Suprapubic skin (tissue), 4 donors: ENCODE measurements at places on chromosomes 6 and 20.
A peak's percentile ranks its signal among the peaks of the same experiment; 100 is the strongest.

GRCh38 chr6:146526192-146526591 is 17.4 kb upstream of the RAB32 start:
- no peak overlapping the region for H3K27ac ChIP-seq
- no peaks in the 10 kb centered on the region for H3K4me1 ChIP-seq
- H3K36me3 ChIP-seq, result no peaks in the 10 kb centered on the region
- no peak overlapping the region for H3K4me3 ChIP-seq
- no peaks in the 10 kb centered on the region for H3K27me3 ChIP-seq

- H3K27ac ChIP-seq, result no peak overlapping the region
- no peak overlapping the region for H3K4me3 ChIP-seq
- H3K27me3 ChIP-seq, result peaks cover 7% of the 10 kb centered on the region
These were observed 47.4 kb downstream of the HLA-DPB1 start for GRCh38 chr6:33123181-33123580.

GRCh38 chr6:31815025-31815838 is at the start of the genes HSPA1A and HSPA1L:
HSPA1A (plus strand) TSS chr6:31815543; CDS start chr6:31815757, 214 bp downstream.
HSPA1L (minus strand) TSS chr6:31815283; CDS start chr6:31811972, 3,311 bp downstream.
- H3K4me1 ChIP-seq, result peaks cover 49% of the 10 kb centered on the region
- peak within 1 kb of the TSS; percentile 98 for H3K27ac ChIP-seq
- DNase-seq, result peak; percentile 98
- H3K27me3 ChIP-seq, result no peaks in the 10 kb centered on the region

DNA sequence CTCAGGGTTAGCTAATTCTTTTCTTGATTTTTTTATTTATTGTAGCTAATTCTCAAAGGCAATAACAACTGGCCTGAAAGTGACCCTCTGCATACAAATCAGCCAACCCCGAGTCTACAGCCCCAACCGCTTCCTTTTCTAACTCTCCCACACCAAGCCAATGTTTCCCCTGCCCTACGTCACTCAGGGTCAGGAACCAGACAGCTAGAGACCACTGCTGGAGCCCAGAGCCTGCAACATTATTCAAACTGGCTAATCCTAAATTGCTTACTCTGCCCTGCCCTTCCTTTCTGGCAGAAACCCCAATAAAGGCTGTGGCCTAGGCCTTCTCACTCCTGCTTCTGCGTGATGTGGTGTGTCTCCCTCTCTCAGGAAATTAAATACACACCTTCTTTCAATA is 320.7 kb downstream of the CBLN4 start:
- DNase-seq, result no peak
- no peaks in the 10 kb centered on the region for H3K27me3 ChIP-seq
- H3K4me3 ChIP-seq, result no peak overlapping the region
- H3K4me1 ChIP-seq, result no peaks in the 10 kb centered on the region

- no peak overlapping the region for H3K27ac ChIP-seq
- no peaks in the 10 kb centered on the region for H3K27me3 ChIP-seq
- no peaks in the 10 kb centered on the region for H3K4me1 ChIP-seq
- H3K36me3 ChIP-seq, result no peaks in the 10 kb centered on the region
- DNase-seq, result no peak
- no peak overlapping the region for H3K4me3 ChIP-seq
These were observed 211.3 kb downstream of the FARS2 start for GRCh38 chr6:5472571-5472970.

- no peak overlapping the region for H3K4me3 ChIP-seq
- DNase-seq, result no peak
- no peak overlapping the region for H3K27ac ChIP-seq
- no peaks in the 10 kb centered on the region for H3K4me1 ChIP-seq
These were observed 192.6 kb upstream of the RAB32 start for GRCh38 chr6:146351018-146351417.

GRCh38 chr6:159506048-159506447 is 187.0 kb downstream of the SOD2 start:
- no peak for DNase-seq
- H3K27me3 ChIP-seq, result no peaks in the 10 kb centered on the region
- H3K36me3 ChIP-seq, result no peaks in the 10 kb centered on the region
- H3K27ac ChIP-seq, result peak overlapping the region; percentile 35

DNA sequence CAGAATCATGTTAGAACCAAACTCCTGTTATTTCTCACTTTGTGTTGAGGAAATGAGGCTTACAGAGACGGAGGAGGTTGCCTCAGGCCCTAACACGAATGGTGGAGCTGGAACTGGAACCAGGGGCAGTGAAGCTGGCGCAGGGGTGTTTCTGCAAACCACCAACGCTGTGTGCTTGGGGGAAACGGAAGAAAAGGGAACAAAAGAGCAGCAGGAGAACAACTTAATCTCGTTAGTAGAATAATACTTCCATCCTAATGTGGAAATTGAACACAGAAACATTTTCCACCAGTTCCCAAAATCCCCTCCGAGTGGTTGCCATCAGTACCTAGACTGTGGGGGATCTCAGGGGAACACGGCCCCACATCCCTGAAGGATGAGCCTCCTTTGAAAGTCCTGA is 103.4 kb upstream of the FRMD1 start:
- DNase-seq, result no peak
- H3K36me3 ChIP-seq, result no peaks in the 10 kb centered on the region
- no peak overlapping the region for H3K4me3 ChIP-seq
- no peaks in the 10 kb centered on the region for H3K27me3 ChIP-seq
- H3K4me1 ChIP-seq, result no peaks in the 10 kb centered on the region

GRCh38 chr6:133512410-133513016 is 271.4 kb downstream of the EYA4 start:
- H3K27me3 ChIP-seq, result no peaks in the 10 kb centered on the region
- no peak overlapping the region for H3K4me3 ChIP-seq
- H3K36me3 ChIP-seq, result no peaks in the 10 kb centered on the region
- H3K27ac ChIP-seq, result no peak overlapping the region

GRCh38 chr20:6709910-6710595 is 57.4 kb upstream of the BMP2 start:
- H3K4me3 ChIP-seq, result no peak overlapping the region
- no peaks in the 10 kb centered on the region for H3K27me3 ChIP-seq
- peaks cover 12% of the 10 kb centered on the region for H3K4me1 ChIP-seq
- no peaks in the 10 kb centered on the region for H3K36me3 ChIP-seq

DNA sequence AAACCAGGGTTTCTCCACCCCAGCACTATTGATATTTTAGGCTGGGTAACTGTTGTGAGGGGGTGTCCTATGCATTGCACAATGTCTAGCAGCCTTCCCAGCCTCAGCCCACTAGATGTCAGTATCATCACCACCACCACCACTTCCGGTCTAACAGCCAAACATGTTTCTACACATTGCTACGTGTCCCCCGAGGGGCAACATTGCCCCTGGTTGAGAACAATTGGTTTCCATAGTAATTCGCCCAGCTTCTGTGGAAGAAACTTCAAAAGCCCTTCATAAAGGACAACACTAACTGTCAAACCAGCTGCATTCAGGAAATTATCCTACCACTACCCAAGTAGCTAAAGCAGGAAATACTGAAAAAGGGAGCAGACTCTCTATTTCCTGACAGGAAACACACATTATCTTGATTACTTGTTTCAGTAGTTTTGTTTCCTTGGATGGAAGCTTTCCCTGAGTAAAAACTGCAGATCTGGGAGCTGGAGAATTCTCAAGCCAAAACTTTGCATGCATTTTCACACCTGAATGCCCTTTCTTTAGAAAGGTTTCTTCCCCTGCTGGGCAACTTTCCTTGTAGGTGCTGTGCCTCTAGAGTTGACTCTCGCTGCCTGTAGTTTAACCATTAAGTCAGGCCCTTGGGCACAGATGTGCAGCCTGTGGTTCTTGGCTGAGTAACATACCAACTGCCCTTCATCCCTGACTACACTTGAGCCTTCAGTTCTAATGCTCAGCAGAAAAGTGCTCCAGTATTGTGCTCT is 23.6 kb downstream of the PKHD1 start:
- no peaks in the 10 kb centered on the region for H3K4me1 ChIP-seq
- H3K4me3 ChIP-seq, result no peak overlapping the region
- peak; percentile 59 for DNase-seq
- H3K27ac ChIP-seq, result no peak overlapping the region

- H3K27ac ChIP-seq, result peak overlapping the region; percentile 71
- H3K4me1 ChIP-seq, result peaks cover 24% of the 10 kb centered on the region
These were observed 12.7 kb upstream of the RAMACL start for GRCh38 chr6:166599205-166599604.

DNA sequence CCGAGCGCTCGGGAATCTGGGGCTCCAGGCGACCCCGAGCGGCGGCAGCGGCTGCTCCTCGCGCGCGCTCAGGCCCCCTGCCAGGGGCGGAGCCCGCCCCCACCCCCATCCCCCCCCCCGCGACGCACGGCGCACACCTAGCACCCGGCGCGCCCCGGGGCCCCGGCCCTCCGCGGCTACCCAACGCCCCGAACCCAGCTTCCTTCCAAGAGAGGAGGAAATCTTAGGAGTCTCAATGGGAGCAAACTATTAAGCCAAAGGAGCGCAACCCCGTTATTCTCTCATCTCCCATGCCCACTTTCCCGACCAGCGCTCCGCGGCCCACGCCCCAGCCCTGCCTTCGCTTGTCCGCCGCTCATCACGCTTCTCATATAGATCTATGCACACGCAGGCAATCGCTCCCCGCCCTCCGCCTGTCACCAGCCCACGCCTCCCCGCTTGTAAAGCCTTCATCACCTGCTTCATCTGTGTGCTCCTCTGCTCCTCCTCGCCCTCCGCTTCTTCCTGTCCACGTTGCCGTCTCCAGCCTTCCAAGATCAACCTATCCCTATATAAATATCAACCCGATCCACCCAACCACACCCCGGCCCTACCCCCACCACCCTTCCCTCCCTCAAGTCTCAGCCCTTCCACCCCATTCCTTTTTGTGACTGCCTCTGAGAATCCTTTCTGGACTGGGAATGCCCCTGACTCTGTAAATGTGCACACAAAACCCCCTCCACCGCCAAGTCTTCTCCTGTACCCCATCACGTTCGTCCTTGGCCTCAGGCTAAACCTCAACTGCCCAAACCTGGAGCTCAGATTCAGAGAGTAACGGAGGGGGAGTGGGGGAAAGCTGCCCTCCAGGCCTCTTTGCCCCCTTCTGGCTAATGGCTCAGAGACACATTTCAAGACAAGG is at the start of gene DLK2:
DLK2 (minus strand) TSS at position 18 of the 898 bp plus-strand sequence. CDS start 723 bp downstream, outside the sequence.
- H3K27ac ChIP-seq, result peak within 1 kb of the TSS; percentile 45
- no peak for DNase-seq
- H3K36me3 ChIP-seq, result peaks cover 22% of the 10 kb centered on the region
- H3K27me3 ChIP-seq, result peaks cover 36% of the 10 kb centered on the region
- peak within 1 kb of the TSS; percentile 66 for H3K4me3 ChIP-seq

DNA sequence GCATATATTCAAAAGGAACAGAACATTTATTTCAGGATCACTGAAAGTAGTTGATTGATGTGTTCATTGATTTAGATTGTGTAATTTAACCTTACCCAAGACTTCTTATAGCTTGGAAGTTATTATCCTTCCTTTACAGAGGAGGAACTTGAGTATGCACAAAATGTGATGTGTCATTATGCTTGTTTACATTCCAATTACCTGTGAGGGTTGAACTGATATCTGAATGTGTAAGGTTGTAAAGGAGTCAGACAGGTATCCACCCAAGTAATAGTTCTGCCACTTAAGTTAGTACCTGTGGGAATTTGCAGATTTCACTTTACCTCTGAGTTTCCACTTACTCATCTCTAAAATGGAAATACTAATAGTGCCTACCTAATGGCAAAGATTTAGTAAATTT is 668.2 kb downstream of the DOK5 start:
- no peak for DNase-seq
- H3K27me3 ChIP-seq, result no peaks in the 10 kb centered on the region
- no peaks in the 10 kb centered on the region for H3K4me1 ChIP-seq
- H3K36me3 ChIP-seq, result no peaks in the 10 kb centered on the region
- no peak overlapping the region for H3K27ac ChIP-seq
- no peak overlapping the region for H3K4me3 ChIP-seq

DNA sequence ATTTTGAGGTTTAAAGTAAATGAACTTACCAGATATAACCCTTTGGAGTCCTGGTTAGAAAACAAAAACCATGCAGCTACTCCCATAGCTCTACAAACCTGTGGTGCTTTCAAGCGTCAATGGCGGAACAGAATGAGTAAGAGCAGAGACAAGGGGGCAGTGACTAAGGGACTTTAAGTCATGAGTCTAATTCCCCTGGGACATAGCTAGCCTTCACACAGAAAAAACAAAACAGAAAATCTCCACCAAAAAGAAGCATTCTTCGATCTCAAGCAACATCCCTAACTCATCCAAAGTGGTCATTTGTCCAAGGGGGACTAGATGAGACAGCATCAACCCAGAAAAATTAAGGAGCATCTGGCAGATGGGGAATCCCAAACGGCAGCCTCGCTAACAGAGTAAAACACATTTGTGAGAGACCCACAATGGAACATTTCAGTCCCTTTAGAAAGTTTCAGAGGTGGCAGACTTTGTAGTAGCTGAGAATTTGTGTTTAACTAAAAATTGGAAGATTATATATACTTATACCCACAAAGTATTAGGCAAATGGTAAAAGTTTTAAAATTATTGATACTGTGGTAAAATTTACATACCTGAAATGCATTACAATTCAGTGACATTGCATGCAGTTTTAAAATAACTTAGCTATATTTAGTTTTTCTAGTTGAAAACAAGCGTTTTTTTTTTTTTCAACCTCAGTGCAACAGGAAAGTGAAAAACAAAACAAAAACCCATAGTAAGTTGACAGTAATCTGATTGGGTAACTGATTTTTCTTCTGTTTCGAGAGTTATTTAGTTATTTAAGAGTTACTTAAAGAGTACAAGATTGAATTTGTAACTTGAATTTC is 67.5 kb downstream of the KCNQ5 start:
- no peaks in the 10 kb centered on the region for H3K36me3 ChIP-seq
- no peaks in the 10 kb centered on the region for H3K27me3 ChIP-seq
- no peak overlapping the region for H3K27ac ChIP-seq
- H3K4me3 ChIP-seq, result no peak overlapping the region
- DNase-seq, result no peak

GRCh38 chr6:72740135-72740534 is 118.3 kb downstream of the KCNQ5 start:
- H3K4me3 ChIP-seq, result no peak overlapping the region

DNA sequence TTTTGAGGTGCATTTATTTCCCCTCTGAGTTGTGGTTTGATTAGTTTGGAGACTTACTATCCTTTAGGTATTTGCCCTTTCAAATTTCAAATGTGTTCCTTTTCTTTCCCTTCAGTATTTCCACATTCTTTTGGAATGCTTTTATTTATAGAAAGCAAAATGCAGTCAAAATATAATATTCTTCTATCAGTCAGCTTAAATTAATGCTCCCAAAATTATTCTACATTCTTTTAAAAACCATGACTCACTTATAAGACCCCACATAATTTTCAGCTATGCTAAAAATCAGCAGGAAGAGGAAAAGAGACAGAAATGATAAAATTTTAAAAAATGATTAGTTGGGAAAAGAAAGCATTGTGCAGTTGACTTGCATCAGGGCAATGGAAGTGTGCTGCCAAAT is 180.0 kb upstream of the SMLR1 start:
- no peaks in the 10 kb centered on the region for H3K4me1 ChIP-seq
- no peak overlapping the region for H3K27ac ChIP-seq
- no peak overlapping the region for H3K4me3 ChIP-seq
- no peaks in the 10 kb centered on the region for H3K36me3 ChIP-seq
- no peaks in the 10 kb centered on the region for H3K27me3 ChIP-seq

- H3K36me3 ChIP-seq, result peaks cover 52% of the 10 kb centered on the region
- H3K4me1 ChIP-seq, result no peaks in the 10 kb centered on the region
- DNase-seq, result no peak
- no peak overlapping the region for H3K27ac ChIP-seq
- H3K4me3 ChIP-seq, result no peak overlapping the region
These were observed 11.5 kb upstream of the PLCG1 start for GRCh38 chr20:41125530-41126457.

GRCh38 chr6:37679539-37680476 is 17.9 kb downstream of the MDGA1 start:
- DNase-seq, result no peak
- H3K27me3 ChIP-seq, result no peaks in the 10 kb centered on the region
- H3K4me1 ChIP-seq, result peaks cover 5% of the 10 kb centered on the region
- H3K27ac ChIP-seq, result no peak overlapping the region
- H3K4me3 ChIP-seq, result no peak overlapping the region
- H3K36me3 ChIP-seq, result no peaks in the 10 kb centered on the region
